ENCODE measurements at places on chromosomes 13 and 19.

DNA sequence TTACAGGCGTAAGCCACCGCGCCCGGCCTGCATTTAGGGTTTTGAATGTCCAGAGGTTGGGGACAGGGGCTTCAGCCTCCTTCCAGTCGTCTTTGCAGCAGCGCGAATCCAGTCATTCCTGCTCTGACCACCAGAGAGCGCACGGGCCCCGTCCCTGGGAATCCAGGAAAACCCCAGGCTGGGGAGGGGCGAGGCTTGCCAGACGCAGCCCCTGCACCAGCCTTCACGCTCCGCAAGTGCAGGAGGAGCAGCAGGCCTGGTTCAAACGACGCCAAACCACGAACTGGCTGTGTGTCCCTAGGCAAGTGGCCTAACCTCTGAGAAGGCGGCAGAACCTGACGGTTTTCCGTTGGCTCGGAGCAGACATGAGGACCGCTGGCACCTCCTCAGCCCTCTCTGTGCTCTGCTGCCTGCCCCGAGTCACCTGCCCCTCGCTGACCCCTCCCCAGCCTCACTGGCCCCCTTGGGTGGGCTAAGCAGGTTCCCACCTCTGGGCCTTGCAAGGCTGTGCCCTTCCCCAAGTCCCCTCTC lies 2.0 kb upstream of the RNF126 start:
- DNase-seq = no peak

DNA sequence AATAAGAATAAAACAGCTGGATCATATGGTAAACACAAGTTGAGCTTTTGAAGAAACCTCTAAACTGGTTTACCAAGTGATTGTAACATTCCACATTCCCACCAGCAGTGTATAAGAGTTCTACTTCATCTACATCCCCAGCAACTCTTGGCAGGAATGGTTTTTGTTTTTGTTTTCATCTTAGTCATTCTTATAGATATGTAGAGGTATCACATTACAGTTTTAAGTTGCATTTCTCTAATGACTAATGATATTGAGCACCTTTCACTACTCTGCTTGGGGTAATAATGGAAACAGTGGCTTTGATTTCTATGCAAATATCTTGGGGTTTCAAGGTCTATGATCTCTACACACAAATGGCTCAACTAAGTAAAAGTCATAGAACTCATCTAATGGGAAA lies 614.5 kb downstream of the TBC1D4 start:
- DNase-seq = no peak

DNA sequence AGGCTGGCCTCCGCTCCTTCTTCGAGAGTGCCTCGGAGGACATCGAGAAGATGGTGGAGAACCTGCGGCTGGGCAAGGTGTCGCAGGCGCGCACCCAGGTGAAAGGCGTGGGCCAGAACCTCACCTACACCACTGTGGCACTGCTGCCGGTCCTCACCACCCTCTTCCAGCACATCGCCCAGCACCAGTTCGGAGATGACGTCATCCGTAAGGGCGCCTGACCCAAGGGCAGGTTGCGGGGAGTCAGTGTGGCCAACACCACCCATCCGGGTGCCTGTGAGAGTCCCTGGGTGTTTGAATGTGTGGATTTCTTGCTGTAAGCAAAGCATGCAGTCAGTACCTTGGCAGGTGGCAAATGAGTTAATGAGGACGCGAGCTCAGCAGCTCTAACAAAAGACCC lies 78.8 kb downstream of the RYR1 start:
- DNase-seq = no peak

DNA sequence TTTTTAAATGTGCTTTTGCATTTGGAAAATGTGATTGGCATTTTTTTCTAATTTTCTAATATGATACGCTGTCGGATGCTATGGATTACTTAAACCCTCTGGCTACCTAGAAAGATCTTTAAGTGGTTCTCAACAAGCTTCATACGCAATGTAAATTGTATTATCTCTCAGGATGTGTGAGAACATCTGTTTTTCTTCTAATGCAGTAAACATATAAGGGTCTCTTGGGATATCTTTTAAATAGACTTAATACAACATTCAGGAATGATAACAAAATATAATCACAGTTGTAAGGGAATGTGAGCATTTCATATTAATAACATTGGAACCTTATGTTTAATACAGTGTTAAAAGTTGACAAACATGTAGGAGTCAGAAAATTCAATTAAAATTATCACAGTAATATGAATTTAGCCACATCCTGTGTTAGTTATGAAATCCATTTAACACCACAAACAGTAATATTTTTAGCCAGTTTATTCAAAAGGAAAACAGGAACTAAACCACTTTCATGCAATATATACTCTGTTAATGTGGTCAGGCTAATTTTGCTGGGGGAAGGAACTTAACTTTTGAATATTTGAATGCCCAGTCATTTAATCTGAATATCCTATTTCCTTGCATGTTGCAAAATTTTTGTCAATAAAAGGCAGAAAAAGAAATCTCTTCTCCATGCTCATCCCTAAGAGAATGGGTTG lies 15.0 kb upstream of the ALOX5AP start:
- DNase-seq = no peak

GRCh38 chr19:29673451-29674371 lies 8.4 kb downstream of the PLEKHF1 start:
- DNase-seq = no peak

DNA sequence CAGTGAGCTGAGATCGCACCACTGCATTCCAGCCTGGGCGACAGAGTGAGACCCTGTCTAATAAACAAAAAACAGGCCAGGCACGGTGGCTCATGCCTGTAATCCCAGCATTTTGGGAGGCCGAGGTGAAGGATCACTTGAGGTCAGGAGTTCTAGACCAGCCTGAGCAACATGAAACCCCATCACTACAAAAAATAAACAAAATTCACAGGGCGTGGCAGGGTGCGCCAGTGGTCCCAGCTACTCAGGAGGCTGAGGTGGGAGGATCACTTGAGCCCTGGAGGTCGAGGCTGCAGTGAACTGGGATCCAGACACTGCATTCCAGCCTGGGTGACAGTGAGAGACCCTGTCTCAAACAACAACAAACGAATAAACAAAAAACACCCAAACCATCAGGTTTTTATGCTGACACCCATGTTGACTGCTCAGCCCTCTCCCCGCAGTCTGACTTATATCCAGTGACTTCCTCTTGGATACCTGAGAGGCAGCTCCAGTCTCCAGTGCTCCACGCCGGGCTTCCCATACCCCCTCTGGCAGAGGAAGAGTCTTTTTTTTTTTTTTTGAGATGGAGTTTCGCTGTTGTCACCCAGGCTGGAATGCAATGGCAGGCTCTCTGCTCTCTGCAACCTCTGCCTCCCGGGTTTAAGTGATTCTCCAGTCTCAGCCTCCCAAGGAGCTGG lies 17.7 kb downstream of the WTIP start:
- DNase-seq = no peak

Measured in RWPE2 (cell line).